NCI-H187 (cell line): ENCODE measurements at places on chromosomes 3 and 15.
A peak's percentile ranks its signal among the peaks of the same experiment; 100 is the strongest.

DNA sequence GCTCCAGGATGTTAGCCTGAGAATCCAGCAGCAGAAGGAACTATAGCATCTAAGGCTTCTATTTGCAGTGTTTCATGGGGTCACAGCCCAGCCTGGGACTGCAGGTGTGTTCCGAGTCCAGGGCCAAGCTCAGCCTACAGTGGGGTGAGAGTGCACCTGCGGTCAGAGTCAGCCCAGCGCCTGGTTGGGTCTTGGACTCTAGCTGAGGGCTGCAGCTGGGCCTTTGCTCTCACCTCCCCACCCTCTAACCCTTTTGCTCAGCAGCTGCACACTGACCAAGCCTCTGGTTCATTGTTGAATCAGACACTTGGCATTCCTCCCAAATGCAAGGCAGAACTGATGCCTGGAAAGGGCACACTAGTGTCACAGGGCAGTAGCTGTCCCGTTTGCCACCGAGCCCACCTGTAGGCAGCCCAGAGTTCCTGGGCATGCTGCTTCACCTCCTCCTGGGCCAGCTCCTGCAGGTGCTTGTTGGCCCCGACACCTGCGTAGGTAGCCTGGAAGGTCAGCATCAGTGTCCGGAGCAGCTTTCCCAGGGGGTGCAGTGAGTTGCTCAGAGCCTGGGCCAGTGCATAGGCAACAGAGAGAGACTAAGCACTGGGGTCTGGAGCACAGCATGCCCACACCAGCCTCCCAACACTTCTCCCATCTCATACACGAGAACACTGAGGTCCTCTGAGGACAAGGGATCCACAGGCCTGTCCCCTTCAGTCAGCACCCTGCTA, 17.5 kb downstream of the ALS2CL start:
- DNase-seq: no peak

DNA sequence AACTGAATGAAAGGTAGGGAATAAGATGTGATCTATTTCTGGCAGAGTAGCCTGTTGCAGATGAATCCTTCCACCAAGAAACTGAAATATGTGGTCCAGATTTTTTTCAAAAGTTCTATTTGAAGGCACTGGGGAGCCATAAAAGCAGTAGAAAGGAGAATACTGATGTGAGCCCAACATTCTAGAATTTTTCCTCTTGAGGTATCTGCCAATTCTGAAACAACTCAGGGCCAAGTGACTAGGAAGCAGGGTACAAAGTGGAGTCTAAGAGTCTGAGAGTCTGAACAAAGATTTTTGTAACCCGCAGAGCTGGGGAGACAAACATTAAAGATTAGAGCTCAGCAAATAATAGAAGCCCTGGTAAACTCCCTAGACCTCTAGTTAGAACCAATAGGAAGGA, 58.3 kb upstream of the SLCO3A1 start:
- DNase-seq: no peak

DNA sequence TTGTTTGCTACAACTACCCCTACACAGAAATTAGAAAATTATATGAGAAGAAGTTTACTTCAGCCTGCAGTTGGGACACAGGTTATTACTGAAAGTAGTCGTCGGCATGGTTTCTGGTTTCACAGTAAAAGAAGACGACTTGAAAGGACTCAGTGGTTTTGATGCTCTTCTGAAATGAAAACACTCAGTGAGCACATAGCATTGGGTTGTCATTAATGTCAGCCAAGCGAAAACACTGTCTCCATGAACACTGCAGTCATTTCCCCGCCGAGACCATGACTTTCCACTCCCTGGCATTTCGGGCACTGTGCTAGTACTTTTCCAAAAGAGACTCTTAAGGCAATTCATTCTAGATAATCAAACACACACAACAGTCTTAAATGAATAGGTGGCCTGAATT, 69.2 kb upstream of the ICE2 start:
- peak; percentile 30 for DNase-seq

- no peak for DNase-seq
These were observed 88.7 kb downstream of the TFG start for GRCh38 chr3:100798012-100798411.

DNA sequence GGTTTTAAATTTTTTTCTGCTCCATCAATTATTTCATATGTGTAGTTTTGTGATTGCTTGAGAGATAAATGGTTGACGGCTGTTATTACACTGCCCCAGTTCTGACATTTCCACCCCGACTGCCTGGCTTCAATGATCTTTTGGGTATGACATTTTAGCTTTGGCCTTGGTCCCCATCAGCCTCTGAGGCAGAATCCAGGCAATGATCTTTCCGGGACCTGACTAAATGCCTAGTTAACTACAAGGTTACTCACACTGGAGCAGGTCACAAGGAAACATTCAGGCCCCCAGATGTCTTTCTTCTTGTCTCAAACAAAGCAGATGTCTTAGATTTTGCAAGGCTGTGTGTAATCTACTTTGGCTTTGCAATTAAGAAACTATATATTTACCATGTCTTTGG, 61.1 kb upstream of the TMCO5A start:
- no peak for DNase-seq

- DNase-seq: no peak
These were observed 126.3 kb downstream of the IQCH start for GRCh38 chr15:67380921-67381320.

DNA sequence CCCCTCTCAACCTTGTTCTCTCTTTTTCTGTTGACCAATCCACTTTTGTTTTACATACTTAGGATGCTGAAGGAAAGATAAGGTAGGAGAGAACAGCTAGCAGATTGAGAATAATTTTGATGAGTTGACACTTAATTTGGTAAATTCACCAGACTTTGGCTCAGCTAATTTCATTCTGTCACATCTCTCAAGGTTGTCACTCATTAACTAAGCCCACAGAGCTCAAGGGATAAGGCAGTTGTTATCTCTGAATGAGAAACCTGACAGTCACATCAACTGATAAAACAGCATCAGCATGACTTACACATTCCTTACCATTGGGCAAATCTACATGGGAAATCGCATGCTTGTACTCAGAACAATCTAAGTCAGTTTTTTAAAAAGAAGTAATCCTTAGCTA, 591.4 kb downstream of the NLGN1 start:
- DNase-seq: no peak

DNA sequence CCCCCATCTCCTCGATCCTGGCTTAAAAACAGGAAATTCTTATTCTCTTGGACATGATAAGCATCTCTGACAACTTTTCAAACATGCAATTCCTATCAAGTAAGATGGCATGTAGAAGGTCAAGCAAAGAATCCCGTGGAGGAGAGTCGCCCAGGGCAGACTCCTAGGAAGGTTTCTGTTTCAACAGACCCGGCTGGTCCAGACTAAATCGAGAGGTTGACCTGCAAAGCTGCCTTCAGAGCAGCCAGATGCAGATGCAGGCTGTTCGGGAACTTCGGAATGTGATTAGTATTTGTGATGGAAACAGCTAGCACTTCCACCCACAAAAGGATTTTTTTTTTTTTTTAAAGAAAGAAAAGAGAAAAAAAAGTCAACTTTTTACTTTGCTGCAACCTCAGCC, 216.8 kb downstream of the NR1D2 start:
- no peak for DNase-seq

- no peak for DNase-seq
These were observed 2.5 kb downstream of the TWF2 start for GRCh38 chr3:52236424-52236886.

DNA sequence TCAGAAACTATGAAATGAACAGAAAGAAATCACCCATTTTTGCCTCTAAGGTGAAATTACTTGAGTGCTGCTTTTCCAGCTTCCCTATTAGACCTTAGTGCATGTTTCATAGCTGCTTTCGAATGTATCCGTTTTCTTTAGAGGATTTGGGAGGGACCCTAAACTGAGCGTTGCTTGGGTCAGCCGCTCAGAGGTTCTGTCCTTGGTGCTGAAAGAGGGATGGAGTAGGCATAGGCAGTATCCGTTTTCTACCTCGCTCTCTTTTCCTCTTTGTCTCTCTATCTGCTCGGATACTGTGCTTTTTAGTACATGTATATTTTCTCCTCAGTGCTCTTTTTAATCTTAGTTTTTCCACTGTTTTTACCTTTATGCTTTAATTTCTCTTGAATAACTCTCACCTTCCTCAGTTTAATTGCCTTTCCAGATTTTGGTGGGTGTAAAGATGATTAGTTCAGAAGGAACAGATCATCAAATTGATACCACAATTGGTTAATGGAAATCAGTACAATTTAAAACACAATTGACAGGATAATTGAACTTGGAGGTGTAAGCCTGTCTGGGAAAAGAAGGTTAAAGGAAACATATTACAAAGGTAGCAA, at the start of gene DRD3:
Gene DRD3 (minus strand): TSS at position 283 of the 599 bp plus-strand sequence. CDS start 7,060 bp downstream, outside the sequence.
- DNase-seq: no peak
